Activated T-helper 1 cell treated with Interleukin-2 at 50 U/mL for 16 hours (primary cell): ENCODE measurements at places on chromosomes 7 and 10.

DNA sequence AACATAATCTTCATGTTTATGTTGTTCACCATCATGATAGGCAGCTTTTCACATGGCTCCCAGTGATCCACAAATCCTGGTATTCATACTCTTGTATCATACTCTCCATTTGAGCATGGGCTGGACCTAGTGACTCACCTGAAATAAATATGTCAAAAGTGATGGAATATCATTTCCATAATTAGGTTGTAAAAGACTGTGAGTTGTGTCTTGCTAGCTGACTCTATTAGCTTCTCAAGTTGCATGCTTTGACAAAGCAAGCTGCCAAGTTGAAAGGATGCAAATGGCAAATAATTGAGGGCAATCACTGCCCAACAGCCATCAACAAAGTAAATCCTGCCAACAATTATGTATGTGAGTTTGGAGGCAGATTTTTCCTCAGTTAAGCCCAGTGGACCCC lies 300.4 kb downstream of the AHR start:
- DNase-seq, result no peak

GRCh38 chr7:96997512-96998032 lies 7.8 kb upstream of the DLX6 start:
- no peak for DNase-seq

- DNase-seq, result no peak
These were observed 154.9 kb upstream of the ITGB1 start for GRCh38 chr10:33112831-33113455.

DNA sequence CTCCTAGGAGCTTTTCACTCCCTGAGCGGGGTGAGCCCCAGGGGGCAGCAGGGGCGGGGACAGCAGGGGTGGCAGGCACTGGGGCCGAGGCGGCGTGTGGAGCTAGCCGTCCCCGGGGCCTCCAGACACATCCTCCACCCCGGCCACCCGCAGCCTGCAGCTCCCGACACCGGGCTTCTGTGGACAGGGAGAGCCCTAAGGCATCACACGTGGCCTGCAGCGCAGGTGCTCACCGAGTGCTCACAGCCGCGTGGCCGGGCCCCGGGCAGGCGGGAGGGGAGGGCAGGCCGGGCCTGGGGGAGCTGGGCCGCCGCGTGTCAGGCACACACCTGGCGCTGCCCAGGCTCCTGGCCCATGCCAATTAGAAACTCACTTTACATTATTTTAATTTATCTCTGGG lies 51.4 kb downstream of the MICALL2 start:
- DNase-seq, result no peak

DNA sequence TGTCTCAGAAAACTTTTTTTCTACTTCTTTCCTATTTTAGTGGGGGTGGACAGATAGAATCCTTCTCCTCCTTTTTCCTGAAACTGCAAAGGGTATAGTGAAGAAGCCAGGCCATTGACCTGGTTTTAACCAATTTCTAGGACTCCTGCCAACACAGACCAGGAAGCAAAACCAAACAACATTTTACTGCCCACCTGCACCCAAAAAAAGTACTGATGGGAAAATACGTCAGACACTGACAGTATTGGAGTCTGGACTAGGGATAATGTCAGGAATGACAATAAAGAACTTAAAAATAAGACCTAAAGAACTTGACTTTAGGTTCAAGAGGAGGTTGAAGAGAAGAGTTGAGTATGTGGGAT lies 5.0 kb upstream of the STEAP4 start:
- no peak for DNase-seq

GRCh38 chr7:140448781-140449480 lies 30.4 kb downstream of the MKRN1 start:
- no peak for DNase-seq

DNA sequence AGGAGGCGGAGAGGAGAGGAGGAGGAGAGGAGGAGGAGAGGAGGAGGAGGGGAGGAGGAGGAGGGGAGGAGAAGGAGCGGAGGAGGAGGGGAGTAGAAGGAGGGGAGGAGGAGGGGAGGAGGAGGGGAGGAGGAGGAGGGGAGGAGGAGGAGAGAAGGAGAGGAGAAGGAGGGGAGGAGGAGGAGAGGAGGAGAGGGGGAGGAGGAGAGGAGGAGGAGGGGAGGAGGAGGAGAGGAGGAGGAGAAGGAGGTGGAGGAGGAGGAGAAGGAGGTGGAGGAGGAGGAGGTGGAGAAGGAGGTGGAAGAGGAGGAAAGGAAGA lies 15.5 kb upstream of the CRCP start:
- no peak for DNase-seq

DNA sequence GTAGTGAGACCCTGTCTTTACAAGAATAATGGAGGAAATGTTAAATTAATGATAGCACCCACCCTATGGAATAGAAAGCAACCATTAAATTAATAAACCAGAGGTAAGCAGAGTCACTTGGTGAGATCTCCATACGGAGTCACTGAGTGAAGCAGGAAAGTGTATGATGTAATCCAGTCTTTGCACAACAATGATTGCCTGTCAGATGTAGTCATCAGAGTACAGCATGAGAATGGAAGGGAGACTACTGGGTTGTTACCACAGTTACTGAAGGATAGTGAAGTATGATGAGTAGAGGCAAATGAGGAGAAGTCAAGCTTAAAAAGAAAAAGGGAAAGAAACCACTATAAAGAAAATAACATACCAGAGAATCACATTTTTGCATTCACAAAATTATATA lies 371.9 kb upstream of the SHH start:
- no peak for DNase-seq

DNA sequence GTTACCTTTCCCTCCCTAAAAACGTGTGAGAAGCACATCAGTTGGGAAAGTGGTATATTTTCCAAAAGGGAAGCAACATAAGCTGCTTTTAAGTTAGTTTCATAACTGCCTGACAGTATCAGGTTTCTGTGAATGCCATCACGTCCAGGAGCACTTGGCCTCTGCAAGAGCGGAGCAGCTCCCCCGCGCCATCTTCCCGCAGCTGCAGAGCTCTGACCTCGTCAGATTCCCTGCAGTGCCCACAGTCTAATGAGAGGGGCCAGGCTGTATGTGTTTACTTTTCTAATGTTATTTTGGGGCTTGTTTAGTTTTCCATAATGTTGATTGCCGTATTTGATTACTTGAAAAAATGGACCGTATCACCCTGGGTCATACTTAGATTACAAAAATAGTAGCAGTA lies 74.2 kb downstream of the MGMT start:
- no peak for DNase-seq

DNA sequence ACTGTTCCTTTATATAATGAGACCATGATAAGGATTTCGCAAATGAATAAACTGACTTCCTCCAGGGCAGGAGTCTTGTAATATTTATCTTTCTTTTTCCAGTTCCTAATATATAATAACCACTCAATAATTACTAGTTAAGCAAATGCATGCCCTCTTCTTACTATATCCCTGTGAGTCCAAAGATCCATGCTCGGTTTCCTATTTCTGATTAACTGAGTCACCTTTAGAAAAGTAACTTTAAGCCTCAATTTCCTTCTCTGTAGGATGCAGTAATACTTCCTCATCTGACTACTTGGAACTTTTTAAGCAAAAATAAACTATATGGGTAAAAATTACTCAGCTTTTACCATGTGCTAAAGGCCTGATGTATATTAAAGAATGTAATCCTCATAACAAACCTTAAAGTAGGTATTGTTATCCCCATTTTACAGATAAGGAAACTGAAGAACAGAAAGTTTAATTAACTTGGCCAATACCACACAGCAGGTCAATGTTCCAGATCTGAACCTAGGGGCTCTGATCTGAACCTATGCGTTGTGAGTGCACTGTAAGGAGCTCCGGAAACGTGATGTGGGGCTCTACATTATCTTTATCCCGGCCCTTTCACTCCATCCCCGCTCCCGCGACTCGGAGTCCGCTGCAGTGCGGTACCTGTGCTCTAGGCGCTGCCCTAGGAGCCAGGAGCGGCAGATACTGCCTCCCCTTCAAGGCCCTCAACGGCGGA lies 458 bp downstream of the COX15 start:
- no peak for DNase-seq

DNA sequence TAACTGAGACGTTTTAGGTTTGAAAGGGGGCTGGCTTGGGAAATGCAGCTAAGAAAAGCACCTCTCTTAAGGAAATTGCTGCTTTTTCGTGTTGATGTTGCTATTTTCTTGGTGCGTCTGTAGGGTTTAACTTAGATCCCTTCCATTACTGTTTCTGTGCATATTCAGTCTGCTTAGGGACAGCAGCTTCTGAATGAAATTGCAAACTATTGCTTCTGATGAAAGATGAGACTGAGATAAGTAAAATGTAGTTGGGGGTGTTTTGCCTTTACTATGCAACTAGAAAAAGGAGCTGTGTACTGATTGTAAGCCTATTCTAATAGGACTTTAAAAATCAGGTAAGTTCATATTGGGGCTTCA lies 772 bp downstream of the HDAC9 start:
- no peak for DNase-seq

DNA sequence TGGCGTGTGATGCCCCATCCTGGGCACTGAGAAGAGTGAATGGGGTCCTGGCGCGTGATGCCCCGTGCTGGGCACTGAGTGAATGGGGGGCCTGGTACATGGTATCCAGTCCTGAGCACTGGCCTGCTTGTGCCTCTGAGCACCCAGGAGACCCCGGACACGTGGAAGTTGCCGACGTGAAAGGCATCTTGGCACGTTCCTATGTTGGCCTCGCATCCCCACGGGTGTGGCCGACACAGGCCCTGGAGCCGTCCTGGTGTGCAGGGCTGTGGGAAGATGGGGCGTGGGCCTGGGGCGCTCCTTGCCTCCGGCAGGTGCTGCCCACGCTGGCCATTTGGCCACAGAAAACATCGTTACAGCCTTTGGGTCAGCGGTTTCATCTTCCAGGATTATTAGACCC lies 35.5 kb downstream of the CFAP46 start:
- no peak for DNase-seq
